Stimulated activated CD4-positive, alpha-beta T cell treated with anti-CD3 and anti-CD28 coated beads, Interleukin-1b, Interleukin-23, amount 100 ng/mL, for 24 hours (primary cell): ENCODE measurements at places on chromosomes 4 and X.

- DNase-seq = no peak
These were observed 68.4 kb upstream of the DDIT4L start for GRCh38 chr4:100258675-100259074.

DNA sequence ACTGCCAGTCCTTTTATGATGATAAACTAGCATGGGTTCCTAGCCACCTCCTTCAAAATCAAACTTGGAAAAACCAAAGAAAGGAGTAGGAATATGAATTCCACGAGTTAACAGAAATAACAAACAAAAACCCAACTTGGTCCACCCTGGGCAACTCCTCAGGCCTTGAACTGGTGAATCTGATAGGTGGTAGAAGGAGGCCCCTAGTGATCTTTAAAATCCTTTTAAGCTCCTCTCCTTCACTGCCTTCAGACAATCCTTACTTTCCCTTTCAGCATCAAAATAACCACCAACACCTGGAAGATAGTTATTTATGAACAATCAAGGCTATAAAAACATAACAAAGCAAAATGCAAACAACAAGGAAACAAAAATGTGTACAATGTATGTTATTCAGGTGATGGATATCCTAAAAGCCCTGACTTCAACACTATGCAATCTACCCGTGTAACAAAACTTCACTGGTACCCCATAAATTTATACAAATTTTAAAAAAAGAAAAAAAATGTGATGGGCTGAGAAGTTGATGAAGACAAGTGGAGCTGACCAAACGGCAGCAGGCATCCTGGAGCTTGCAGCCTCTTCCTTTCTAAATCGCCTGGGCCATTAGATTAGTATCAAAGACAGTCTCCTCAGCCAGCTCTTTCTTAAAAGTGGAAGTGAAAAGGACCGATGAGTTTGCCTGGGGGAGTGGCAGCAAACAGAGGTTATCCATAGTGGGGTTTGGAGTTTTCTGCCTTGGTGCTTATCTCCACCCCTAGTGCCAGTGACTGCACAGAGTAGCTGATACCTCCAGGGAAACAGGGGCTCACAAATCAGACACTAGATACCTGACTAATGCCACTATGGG lies 179.6 kb downstream of the TMA16 start:
- no peak for DNase-seq

DNA sequence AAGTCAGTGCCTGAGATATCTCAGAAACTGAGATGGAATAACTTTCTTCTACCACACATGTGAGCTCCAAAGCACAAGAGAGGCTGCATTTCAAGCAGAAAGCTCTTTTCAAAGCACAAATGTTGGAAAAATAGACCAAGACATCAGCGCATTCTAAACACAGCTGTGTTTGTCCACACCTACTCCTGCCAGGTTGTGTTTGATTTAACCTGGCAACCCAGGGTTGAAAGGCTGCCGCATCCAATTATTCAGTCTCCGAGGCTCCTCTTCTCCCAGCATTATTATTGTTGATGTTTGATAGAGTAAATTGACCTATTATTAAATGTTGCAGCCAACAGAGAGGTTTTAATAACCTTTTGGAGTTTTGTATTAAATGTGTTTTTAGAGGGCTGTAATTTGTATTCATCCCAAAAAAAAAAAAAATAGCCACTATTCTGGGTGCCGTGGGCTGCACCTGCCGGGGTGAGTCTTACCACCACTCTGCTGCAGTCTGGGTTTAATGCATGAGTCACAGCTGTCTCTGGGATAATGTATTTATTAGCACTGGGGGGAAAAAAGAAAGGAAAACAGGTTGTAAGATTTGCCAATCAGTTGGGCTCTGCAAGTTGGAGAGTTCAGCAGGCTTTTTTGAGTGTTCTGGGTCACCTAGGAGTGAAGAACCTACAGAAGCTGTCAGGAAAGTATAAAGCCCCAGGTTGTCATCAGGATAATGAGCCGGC lies 105.2 kb upstream of the NOCT start:
- no peak for DNase-seq

- DNase-seq = no peak
These were observed 852.7 kb upstream of the FRG1 start for GRCh38 chr4:189087971-189088370.

GRCh38 chr4:112560084-112560483 lies 44.1 kb upstream of the NEUROG2 start:
- DNase-seq = no peak

- no peak for DNase-seq
These were observed 5.1 kb upstream of the CXCL10 start for GRCh38 chr4:76028350-76028765.

GRCh38 chr4:24703298-24703697 lies 92.1 kb upstream of the SOD3 start:
- no peak for DNase-seq

GRCh38 chrX:13581554-13581953 lies 12.2 kb downstream of the EGFL6 start:
- no peak for DNase-seq

DNA sequence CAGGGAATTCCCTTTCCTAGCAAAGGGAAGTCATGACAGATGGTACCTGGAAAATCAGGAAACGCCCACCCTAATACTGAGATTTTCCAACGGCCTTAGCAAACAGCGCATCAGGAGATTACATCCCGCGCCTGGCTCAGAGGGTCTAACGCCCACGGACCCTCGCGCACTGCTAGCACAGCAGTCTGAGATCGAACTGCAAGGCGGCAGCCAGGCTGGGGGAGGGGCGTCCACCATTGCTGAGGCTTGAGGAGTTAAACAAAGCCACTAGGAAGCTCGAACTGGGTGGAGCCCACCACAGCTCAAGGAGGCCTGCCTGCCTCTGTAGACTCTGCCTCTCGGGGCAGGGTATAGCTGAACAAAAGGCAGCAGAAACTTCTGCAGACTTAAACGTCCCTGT lies 507.7 kb downstream of the ZIC3 start:
- no peak for DNase-seq

DNA sequence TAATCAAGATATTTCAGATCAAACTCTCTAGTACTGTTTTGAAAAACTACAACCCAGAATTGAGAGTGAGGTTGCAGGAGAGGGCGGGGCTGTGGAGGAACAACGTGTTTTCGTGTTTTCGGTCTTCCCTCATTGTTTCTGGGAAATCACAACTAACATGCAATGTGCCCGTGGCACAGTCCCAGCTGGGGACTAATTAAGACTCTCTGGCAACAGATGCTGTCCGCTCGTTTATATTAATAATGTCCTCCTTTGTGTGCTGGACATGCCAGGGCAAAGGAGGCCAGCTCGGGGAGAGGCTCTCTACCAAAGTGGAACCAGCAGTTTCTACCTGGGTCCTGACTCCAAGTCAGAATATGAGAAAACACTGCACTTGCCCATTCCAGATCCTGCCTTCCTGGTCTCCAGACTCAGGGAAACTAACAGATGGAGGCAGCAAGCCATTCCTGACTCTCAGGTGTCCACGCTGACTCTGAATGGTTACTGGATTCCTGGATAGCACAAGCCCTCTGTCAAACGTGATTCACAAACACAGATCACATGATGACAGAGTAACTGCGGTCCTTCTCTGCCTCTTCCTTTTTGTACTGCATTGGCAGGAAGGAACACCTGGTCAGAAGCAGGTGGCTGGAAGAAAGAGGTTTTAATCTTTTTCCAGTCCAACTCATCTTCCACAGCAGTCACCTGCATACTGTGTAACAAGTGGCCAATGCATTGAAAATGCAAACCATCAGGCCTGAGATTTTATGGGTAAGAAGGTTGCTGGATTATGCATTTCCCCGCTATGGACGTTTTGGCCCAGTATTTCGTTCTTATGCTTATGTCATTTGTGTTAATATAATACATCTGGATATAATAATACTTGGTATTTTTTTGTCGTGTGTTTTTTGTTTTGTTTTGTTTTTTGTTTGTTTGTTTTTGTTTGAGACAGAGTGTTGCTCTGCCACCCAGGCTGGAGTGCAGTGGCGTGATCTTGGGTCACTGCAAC lies 65.0 kb downstream of the COQ2 start:
- no peak for DNase-seq

GRCh38 chr4:152630324-152630723 lies 49.5 kb downstream of the TMEM154 start:
- no peak for DNase-seq

DNA sequence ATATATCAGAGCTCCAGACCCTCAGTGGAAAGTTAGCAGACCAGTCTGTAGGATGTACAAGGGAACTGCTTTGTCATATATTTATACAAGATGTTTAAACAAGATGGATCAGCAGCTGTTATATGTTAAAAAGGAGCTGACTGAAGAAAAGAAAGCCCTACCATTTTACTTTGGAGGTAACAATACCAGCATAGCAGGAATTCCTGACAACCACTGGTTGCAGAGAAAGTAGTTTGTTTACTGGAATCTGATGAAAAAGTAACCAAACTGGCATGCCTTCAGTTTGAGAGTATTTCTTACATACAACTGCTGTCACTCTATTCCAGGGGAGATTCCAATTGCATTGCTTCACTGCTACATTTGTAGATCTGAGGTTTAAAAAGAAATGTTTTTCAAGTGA lies 49.5 kb upstream of the GABRQ start:
- DNase-seq = no peak

DNA sequence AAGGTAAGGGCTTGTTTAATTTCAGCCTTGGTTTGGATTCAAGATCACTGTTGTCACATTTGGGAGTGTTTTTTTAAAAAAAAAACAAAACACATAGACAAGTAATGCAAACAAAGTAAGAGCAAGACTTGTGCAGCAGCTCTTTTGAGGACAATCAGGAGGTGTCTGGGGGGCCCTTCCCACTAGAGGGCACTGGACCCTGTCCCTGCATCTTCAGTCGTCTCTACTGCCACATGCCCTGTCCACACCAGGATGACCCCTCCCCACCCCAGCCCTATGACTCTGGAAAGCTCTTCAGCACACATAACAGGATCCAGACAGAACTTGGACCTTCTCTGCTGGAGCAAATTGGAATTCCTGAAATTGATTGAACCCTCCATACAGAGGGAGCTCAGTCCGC lies 71.0 kb downstream of the USP46 start:
- DNase-seq = no peak

GRCh38 chrX:138127314-138127713 lies 561.4 kb downstream of the ZIC3 start:
- DNase-seq = no peak

DNA sequence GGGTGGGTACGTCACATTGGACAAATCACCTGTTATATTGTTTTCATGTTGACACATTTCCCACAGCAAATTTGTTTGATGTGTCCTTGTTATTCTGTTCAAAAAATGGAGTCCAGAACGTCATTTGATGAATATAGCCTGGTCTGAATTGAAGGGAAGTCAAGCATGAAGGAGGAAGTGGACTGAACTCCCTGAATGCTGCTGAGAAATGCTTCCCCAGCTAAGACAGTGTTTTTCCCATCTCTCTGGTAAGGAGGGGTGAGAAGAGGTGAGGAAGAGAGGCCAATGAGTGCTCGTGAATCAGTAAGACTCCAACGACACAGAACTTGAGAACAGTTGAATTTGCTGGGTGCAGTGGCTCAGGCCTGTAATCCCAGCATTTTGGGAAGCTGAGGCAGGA lies 127.4 kb downstream of the RBM47 start:
- DNase-seq = no peak

DNA sequence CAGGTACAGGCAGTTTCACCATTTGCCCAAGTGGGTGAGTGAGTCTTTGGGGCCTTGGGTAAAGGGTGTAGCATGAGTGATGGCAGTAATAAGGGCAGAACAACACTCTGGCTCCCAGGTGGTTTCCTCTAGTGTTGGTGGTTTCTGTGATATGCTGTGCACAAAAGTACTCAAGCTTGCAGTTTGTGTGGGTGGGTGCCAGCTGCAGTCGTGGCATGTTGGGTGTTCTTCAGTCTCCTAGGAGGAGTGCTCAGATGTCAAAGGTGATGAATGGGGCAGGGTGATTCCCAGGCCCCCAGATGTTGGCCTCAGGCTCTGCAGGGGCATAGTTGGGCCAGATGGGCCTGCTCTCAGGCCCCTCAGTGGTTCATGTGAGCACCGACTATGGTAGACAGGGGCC lies 166.1 kb upstream of the KLF8 start:
- DNase-seq = no peak

DNA sequence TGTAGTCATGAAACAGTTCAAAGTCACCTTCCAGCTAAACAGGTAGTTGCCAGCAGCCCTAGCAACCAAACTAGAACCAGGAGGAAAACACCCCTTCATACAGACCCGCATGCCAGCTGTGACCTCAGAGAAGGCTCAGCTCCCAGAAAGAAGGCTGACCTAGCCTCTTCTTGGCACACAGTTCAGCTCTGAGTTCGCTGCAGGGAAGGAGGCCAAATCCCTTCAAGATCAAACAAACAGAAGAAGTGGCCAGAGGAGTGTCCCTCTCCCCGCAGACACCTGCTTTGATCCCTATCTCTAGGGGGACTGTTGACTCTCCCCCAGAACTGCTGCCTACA lies 56.0 kb downstream of the HADH start:
- no peak for DNase-seq

DNA sequence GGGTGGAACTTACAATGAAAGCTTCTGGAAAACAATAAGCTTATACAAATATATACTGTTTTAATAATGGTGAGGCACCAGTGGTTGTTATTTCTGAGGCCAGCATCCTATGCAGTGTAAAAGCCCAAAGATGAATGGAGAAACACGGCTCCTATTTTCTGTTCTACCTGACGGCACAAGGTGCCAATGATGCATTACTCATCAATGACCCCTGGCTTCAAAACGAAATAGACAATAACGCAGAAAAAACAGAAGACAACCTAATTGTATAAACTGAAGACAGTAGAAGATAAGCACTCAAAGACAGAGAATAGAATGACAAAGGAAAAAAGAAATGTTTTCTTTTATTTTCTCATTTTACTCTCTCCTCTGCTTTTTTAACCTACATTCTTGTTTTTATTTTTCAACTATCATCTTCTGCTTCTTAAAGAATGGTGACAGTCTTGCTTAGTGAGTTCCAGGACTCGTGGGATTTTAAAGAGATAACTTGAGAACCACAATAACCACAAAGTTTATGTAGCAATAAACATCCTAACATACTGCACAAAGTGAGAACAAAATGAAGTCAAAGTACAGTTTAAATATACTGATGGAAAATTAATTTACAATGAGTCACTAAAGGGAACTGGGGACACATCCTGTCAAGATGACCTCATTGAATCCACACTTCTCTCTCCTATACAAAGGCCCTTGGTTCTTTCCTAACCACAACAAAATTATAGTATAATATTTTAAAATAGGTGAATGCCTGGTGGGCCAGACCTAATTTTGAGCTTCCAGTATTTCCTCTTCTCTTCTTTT lies 169.8 kb downstream of the BTC start:
- no peak for DNase-seq

DNA sequence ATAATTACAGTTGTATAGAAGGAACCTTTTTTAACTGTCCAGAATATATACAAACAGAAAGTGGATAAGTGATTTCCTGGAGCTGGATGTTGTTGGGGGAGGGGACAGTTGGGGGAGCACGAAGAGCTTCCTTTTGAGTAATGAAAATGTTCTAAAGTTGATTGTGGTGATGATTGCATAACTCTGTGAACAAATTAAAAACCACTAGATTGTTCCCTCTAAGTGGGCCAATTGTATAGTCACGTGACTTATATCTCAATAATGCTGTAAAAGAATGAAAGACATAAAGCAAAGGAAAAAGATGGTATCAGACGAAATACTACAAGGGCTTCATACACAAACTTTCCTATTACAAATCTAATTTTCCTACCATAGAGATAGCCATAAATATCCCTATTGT lies 2.7 kb downstream of the CT55 start:
- no peak for DNase-seq

GRCh38 chr4:43782391-43782790 lies 666.2 kb downstream of the KCTD8 start:
- DNase-seq = no peak
